ENCODE measurements at places on chromosomes 16 and 17.
A peak's percentile ranks its signal among the peaks of the same experiment; 100 is the strongest.

- DNase-seq, result no peak
These were observed 451.5 kb upstream of the HSBP1 start for GRCh38 chr16:83356266-83356665.

DNA sequence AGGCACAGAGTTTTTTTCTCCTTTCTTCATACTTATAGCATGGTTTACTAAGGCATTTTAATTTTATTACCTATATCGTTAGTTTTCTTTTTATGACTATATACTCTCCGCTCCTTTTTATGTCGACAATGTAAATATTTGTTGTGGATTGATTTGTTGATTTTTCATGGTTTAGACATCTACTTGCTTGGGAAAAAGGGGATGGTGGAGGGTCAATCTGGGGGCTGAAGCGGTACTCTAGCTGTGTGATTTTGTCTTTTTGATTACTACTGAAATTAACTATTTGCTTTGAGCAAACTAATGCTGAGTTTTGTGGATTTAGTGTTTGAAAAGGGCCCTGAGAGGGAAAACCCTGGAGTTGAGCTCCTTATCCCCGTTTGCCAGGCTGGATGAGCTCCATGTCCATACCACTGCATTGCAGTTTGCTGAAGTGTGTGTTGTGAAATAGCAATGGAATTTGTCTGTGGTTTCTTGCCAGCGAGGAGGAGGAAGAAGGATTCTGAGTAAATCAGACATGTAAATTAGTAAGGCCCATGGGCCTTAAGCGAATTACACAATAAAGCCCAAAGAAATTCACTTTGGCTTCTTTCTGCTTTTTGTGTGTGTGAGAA lies 72.0 kb downstream of the FTO start:
- DNase-seq, result no peak

DNA sequence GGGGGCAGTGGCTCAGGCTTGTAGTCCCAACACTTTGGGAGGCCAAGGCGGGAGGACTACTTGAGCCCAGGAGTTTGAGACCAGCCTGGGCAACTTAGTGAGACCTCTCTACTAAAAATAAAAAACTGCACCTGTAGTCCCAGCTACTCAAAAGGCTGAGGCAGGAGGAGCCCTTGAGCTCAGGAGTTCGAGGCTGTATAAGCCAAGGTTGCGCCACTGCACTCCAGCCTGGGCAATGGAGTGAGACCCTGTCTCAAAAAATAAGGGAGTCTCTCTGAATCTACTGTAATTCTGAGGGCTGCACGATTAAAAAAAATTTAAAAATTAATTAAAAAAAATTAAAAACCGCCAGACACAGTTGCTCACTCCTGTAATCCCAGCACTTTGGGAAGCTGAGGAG lies 3.9 kb downstream of the COIL start:
- DNase-seq, result no peak

DNA sequence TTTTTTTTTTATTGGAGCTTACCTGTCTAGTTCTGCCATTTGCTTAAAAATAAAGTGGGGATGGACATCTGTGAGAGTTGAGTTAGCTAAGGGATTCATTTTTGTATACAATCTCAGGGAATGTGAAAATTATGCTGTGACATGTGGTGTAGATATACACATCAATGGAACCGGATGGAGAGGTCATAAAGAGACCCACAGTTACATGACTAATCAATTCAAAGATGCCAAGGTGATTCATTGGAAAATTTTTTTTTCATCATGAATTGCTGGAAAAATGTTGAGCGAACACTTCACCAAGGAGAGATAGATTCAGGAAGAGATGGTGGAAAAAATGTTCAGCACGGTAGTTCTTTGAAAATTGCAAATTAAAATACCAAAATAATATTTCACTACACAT lies 605.4 kb upstream of the KIF2B start:
- no peak for DNase-seq

- DNase-seq, result no peak
These were observed 25.6 kb upstream of the BHLHA9 start for GRCh38 chr17:1244606-1245012.

GRCh38 chr17:47695429-47696376 lies 1.7 kb downstream of the TBKBP1 start:
- DNase-seq, result no peak

DNA sequence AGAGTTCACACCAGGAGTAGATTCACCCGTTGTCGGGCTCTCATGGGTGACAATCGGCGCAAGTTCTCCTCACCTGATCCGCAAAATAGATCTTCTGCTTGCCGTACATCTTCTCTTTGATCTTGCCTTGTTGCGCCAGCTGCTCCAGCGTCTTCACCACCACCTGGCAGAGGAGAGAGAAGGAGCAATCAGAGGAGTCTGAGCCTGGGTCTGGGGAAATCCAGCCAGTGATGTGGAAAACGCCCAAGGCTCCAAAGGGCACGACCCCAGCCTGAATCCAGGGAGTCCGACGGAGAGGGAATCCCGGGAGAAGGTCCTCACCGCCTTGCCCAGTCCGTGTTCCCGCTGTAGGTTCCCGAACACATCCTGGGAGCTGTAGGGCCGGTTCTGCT lies 393 bp downstream of the PSMC3IP start:
- DNase-seq, result no peak

- no peak for DNase-seq
These were observed 146.1 kb downstream of the RAB11FIP4 start for GRCh38 chr17:31537565-31538011.

DNA sequence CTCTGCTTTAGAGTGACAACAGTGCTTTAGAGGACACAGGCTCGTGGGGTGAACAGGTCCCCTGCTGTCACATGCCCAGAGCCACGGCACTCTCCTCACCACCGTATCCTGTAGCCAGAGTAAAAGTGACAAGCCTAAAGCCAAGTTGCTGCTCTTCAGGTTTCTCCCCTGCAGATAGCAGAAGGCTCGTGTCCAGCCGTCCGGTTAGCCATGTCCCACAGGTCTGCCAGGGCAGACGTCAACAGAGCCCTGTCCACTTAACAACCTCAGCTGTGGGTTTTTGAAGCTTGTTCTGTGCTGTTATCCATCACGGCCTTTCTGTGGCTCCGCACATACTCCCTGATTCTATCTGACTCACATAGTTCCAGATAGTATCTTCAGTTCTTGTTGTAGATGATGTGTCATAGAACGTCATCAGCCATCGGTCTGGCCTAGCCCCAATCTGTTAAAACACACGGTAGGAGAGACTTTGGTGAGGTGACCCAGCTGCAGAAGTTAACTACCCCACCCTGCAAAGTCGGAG lies 100.7 kb downstream of the SOCS1 start:
- no peak for DNase-seq

DNA sequence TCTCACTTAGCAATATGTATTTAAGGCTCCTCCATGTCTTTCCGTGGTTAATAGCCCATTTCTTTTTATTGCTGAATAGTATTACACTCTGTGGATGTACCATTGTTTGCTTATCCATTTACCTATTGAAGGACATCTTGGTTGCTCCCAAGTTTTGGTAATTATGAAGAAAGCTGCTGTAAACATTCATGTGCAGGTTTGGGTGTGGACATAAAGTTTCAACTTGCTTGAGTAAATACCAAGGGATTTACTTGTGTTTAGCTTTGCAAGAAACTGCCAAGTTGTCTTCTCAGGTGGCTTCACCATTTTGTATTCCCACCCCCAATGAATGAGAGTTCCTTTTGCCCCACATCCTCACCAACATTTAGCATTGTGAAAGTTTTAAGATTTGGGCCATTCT lies 9.5 kb downstream of the LRRC36 start:
- DNase-seq, result no peak

GRCh38 chr17:38730526-38731379 lies 612 bp downstream of the CISD3 start:
- DNase-seq, result peak; percentile 58

DNA sequence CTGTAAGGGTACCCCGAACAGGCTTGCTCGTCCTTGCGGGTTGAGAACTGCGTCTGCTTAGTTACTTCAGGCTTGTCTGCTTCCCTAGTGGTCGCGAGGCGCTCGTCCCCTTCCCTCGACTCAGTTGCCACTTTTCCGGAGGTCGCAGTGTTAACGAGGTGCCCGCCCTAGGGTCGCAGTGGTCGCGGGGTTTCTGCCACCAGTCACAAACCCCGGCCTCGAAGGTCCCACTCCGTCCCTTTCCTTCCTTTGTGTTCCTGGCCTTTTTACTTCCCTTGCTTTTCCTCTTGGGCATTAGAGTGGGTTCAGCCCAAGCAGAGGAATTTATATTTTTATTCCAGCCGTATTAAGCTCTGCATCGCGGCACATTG lies 299 bp downstream of the NUP85 start:
- DNase-seq, result no peak

GRCh38 chr16:83051451-83051850 lies 424.7 kb downstream of the CDH13 start:
- no peak for DNase-seq

DNA sequence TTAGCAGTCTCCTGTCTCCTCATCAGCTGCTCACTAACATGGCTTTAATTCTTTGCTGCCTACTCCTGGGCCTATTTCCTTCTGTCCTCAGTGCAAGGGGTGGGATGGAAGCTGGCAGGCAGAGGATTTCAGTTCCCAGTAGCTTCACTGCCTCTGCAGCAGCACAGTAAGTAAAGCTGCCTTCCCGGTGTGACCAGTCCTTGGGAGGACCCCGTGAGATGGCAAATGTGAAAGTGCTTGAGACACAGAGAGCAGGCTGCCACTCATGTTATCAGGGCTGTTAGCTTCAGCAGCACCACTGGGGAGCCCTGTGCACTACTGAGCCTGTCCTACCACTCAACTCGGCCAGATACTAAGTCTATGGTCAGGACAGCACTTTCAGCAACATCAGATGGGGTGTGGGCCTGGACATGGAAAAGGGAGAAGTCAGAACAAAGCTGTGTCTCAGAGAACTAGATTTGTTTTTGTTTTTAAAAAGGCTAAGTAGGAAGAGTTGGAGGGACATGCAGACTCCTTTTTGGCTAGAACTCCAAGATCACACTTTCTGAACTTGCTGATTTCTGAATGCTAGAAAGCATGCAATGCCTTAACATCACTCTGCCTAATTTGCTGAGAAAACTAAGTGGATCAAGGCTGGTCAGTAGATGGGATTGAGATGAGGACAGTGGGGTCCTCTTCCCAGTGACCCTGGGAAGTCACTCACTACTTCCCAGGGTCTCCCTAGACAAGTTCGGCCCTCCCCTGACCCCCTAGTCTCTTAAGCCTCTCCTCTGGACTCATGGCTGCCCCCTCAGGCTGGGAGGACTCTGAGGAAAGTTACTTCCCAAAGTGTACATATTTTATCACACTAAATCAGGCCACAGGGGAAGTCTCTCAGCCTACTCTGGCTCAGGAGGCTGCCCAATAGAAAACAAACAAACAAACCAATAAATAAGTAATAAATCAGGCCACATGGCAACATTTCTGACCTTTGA lies 1.1 kb downstream of the ACSF2 start:
- no peak for DNase-seq

DNA sequence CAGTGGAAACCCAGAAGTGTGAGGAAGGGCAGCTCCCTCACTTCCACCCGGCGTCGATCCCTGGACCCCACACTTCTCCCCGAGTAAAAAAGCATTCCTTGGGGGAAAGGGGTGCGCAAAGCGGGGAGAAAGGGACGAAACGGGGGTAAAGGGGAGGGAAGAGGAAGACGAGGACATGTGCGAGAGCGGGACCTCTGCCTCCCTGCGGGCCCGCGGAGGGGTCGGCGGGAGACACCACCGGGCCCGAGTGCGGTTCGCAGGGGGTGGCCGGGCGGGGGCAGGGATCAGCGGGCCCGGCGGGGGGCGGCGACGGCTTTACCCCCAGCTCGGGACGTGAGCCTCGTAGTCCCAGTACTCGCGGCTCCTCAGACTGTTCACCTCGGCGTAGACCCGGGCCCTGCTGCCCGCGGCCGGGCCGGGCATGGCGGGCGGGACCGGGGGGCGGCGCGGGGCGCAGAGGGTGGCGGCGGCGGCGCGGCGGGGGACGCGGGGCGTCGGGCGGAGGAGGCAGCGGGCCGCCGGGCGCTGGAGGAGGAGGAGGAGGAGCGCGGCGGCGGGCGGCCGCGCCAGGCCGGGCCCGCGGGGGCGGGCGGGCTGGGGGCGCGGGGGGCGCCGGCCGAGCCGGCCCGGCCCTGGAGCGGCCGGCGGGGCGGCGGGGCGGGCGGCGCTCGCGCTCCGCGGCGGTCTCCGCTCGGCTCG lies 443 bp downstream of the CSNK2A2 start:
- DNase-seq, result no peak

GRCh38 chr17:4293572-4293971 lies 29.8 kb upstream of the ANKFY1 start:
- DNase-seq, result no peak

- no peak for DNase-seq
These were observed 18.0 kb downstream of the ADCY7 start for GRCh38 chr16:50284131-50284911.

- DNase-seq, result no peak
These were observed 52.6 kb downstream of the CCDC57 start for GRCh38 chr17:82160075-82160474.

- no peak for DNase-seq
These were observed 15.7 kb upstream of the MLKL start for GRCh38 chr16:74716355-74716754.

- no peak for DNase-seq
These were observed 61.2 kb downstream of the USP31 start for GRCh38 chr16:23088018-23088417.

DNA sequence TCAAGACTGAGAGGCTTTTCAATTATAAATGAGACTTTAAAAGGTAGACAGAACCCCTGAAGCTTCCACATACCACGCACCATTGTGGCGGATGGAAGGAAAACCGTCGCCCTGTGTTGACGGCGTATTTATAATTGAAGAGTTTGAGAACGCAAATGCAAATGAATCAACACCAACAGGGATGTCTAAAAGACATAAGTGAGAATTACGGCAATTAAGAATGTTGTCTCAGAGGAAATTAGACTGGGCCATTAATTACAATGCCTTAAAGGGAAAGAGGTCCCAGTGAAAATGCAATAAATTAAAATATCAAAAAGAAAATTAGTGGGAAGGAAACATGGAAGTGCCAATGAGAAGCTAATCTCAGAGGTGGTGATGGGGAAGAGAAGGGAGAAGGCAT lies 148.5 kb upstream of the XYLT1 start:
- no peak for DNase-seq

DNA sequence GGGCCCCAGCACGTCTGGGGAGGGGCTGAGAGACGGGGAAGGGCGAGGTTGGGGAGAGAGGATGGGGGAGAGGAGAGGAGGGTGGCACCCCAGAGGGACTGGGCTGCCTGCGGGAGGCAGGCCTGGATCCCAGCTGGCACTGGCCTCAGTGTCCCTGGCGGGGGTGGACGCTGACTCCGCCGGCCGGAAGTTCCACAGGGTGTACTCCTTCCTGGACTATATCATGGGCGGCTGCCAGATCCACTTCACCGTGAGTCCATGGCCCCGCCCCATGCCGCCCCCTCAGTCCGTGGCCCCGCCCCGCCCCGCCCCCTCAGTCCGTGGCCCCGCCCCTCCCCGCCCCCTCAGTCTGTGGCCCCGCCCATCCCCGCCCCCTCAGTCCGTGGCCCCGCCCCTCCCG lies 11.3 kb downstream of the CPNE7 start:
- no peak for DNase-seq

DNA sequence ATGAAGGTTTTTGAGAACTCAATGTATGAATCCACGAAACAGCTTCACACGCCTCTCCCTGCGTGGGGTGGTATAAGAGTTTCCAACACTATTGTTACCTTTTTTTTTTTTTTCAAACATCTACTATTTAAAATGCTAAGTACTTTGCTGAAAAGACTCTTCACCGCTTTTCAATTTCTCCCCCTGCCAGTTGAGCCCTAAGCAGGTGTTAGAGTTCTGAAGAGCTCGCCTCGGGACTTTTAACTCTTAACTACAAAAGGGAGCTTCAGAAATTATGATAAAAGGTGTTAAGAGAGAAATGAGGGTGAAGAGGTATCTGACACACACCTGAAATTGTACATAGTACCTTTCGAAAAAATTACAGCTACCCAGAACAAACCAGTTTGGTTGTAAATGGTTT lies 20.9 kb upstream of the PSMD7 start:
- DNase-seq, result no peak

- no peak for DNase-seq
These were observed 10.9 kb downstream of the HDAC5 start for GRCh38 chr17:44112284-44113280.
